Suprapubic skin (tissue), 4 donors: ENCODE measurements at places on chromosomes 2 and 18.

DNA sequence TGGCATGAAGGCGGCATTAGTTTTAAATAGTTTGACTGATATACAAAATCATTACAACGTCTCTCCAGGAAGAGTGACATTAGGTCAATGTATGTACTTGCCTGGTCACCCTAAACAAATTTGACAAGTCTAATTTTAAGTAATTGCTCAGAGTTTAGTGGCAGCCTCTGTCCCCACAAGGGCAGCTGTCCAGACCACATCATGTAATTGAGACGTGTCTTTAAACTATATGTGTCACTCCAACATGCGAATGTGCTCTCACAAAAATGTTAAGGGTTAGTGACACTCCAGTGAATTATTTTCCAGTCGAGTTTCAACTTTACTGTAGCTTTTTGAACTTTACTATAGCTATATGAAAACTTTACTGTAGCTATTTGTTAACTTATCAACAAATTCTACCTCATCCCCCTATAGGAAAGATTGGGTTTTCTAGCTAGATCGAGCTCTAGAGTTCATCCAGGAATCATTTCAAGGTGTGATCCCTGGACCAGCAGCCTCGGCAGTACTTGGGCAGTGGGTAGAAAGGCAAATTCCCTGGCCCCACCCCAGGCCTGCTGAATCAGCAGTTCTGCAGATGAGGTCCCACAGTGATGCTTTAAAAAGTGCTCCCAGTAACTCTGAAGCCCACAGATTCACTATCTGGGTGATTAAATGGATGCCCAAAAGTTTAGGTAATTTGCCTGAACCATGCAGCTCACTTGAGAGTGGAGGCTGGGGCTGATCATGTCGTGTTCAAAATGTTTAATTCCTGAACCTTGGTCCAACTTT, 66.4 kb upstream of the POU3F3 start:
- peaks cover 6% of the 10 kb centered on the region for H3K27me3 ChIP-seq
- no peak for DNase-seq
- H3K27ac ChIP-seq, result no peak overlapping the region
- no peaks in the 10 kb centered on the region for H3K4me1 ChIP-seq
- H3K4me3 ChIP-seq, result no peak overlapping the region

- DNase-seq, result no peak
- H3K27me3 ChIP-seq, result peaks cover 30% of the 10 kb centered on the region
- no peak overlapping the region for H3K27ac ChIP-seq
- H3K4me1 ChIP-seq, result peaks cover 16% of the 10 kb centered on the region
- no peak overlapping the region for H3K4me3 ChIP-seq
Observed at GRCh38 chr2:100106460-100106859, 35.9 kb downstream of the AFF3 start.

GRCh38 chr2:37816686-37817085, 108.4 kb upstream of the RMDN2 start:
- no peak for DNase-seq
- H3K36me3 ChIP-seq, result no peaks in the 10 kb centered on the region
- no peaks in the 10 kb centered on the region for H3K4me1 ChIP-seq
- H3K27ac ChIP-seq, result no peak overlapping the region
- no peaks in the 10 kb centered on the region for H3K27me3 ChIP-seq

- DNase-seq, result peak; percentile 56
- H3K4me3 ChIP-seq, result no peak overlapping the region
- peaks cover 7% of the 10 kb centered on the region for H3K4me1 ChIP-seq
Observed at GRCh38 chr2:121721926-121722325, 14.7 kb downstream of the NIFK start.

DNA sequence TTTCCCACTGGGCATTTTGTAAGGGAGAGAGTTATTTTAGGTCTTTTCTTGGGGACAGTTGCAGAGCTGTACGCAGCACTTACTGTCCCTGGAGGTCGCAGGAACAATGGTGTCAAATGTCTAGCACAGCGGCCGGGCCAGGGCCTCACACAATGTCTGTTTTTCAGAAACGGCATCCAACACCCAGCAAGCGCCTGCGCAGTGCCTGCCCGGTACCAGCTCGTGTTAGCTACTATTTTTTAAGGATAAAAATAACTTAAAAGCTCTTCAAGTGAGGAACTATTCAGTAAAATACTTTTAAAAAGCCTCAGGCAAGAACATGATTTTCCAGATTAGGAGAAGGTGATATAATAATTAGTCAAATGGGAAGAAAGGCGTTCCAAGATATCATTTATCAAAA, 90.0 kb downstream of the MBP start:
- H3K4me1 ChIP-seq, result peaks cover 3% of the 10 kb centered on the region
- no peak overlapping the region for H3K4me3 ChIP-seq
- no peak overlapping the region for H3K27ac ChIP-seq
- no peak for DNase-seq

DNA sequence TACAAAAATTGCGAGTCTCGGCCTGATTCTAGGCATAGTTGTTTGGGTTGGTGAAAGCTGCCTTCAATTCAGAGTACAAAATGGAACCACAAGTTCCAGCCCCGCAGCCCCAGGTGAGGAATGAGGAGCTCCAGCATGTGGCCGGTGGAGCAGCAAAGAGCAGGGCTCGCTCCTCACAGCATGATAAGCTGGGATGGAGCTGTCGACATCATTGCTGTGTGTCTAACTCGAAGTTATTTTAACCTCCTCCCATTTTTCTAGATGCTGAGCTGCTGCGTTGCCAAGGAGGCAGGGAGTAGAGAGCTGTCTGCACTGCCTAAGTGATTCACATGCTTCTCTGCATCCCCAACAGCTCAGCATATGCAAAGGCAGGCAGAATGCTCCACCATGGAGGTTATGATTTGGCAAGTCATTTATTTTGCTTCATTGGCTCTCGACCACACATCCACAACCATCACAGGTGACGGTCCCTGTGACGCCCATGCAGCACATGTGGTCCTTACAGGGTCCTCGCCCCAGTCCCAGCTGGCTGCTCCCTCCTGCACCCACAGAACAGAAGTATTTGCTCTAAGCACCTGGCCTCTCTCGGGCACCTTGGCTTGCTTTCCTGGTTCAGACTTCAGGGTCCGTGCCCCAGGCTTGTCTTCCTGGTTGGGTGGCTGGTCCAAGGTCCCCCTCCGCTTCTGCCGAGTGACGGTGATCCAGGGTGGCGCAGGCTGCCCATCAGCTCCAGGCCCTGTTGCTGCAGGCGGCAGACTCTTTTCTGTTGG, 66.0 kb upstream of the MGAT4A start:
- no peak overlapping the region for H3K27ac ChIP-seq
- DNase-seq, result peak; percentile 74
- H3K36me3 ChIP-seq, result no peaks in the 10 kb centered on the region

DNA sequence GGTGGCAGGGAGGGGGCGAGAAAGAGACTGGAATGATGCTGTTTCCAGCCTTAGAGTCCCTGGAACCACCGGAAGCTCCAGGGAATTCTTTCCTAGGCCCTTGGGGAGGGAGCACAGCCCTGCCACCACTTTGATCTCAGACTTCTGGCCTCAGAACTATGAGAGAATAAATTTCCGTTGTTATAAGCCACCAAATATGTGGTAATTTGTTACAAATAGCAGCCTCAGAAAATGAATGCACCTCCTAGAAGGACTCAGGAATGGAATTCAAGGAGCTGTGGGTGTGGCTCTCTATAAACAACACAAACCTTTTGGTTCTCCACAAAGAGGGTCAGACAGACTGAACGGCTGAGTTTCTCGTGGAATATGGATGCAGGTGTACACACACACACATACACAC, 144.5 kb downstream of the ACKR3 start:
- DNase-seq, result no peak
- no peaks in the 10 kb centered on the region for H3K36me3 ChIP-seq
- peaks cover 51% of the 10 kb centered on the region for H3K4me1 ChIP-seq
- no peak overlapping the region for H3K27ac ChIP-seq
- H3K4me3 ChIP-seq, result no peak overlapping the region

GRCh38 chr2:63049211-63049969, 1.2 kb upstream of the OTX1 start:
- H3K4me3 ChIP-seq, result peak overlapping the region; percentile 71
- peak overlapping the region; percentile 91 for H3K27ac ChIP-seq
- peaks cover 58% of the 10 kb centered on the region for H3K4me1 ChIP-seq
- no peak for DNase-seq
- H3K27me3 ChIP-seq, result peaks cover 77% of the 10 kb centered on the region
- peaks cover 13% of the 10 kb centered on the region for H3K36me3 ChIP-seq

- H3K27me3 ChIP-seq, result no peaks in the 10 kb centered on the region
- no peak overlapping the region for H3K4me3 ChIP-seq
- no peak for DNase-seq
- no peaks in the 10 kb centered on the region for H3K36me3 ChIP-seq
Observed at GRCh38 chr2:119599384-119599783, 55.1 kb downstream of the CFAP221 start.

DNA sequence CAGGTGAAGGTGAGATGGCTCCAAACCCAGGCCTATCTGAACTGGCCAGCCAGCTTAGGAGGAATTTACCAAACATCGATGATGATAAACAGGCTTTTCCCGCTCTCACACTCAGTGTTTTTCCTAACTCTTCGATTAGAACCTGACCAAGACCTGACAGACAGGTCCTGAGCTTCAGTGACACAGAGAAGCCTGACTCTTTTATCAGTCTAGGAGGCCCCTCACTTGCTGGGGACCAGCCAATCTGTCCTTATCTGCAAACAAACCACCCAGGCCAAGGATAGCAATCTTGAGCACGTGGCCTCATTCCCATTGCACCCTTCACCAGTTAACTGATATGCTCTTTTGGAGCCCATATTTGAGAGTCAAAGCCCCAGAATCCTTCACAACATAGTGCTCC, 1.9 kb upstream of the ITSN2 start:
- no peak for DNase-seq
- no peaks in the 10 kb centered on the region for H3K27me3 ChIP-seq
- H3K4me1 ChIP-seq, result peaks cover 50% of the 10 kb centered on the region
- no peak overlapping the region for H3K27ac ChIP-seq

DNA sequence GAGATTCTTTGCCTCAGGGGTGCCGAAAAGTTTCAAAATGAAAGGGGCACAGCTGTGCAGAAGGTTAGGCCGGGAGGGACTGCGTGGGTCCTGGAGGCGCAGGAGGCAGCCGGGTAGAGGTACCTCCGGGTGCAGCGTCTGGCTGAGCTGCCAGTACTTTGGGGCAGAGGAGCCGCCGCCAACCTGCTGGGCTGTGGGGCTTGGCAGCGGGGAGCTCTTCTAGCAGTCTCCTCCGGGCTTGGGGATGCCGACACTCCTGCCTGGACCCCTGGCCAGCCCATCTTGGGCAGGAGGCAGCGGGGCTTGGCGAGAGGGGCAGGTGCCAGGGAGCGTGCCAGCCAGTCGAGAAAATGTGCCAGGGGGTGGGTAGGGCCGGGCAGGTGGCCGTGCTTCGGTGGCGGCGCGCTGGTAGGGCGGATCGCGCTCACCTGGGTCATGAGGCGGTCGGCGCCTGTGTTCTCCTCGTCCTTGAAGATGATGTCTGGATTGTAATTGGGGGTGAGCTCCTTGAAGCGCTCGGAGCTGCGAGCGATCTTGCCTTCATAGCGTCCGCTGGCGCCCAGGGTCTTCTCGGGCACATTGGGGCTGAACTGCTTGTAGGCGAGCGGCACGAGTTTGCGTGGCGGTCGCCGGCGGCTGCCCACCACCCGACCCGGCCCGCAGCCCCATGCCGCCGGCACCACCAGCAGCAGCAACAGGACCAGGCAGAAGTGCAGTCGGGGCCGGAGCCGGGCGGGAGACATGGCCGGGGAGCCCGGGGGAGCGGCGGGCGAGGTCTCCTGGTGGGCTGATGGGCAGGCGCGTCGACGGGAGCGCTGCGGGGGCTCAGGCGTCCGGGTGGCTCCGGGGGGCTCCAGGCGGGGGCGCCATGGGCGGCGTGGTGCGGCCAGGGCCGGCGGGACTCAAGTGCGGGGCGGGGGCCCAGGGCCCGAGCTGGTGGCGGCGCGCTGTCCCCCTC, 717 bp downstream of the IHH start:
- H3K36me3 ChIP-seq, result no peaks in the 10 kb centered on the region
- H3K4me1 ChIP-seq, result peaks cover 44% of the 10 kb centered on the region
- DNase-seq, result no peak
- no peak overlapping the region for H3K27ac ChIP-seq
- peak overlapping the region; percentile 38 for H3K4me3 ChIP-seq

GRCh38 chr2:42792583-42793333, at the start of gene HAAO:
TSS of gene HAAO (minus strand) at chr2:42792583. CDS start at chr2:42792536, 47 bp downstream.
- peak within 1 kb of the TSS; percentile 75 for H3K4me3 ChIP-seq
- no peaks in the 10 kb centered on the region for H3K36me3 ChIP-seq
- peak within 1 kb of the TSS; percentile 91 for H3K27ac ChIP-seq
- peaks cover 24% of the 10 kb centered on the region for H3K4me1 ChIP-seq
- H3K27me3 ChIP-seq, result no peaks in the 10 kb centered on the region
- no peak for DNase-seq

DNA sequence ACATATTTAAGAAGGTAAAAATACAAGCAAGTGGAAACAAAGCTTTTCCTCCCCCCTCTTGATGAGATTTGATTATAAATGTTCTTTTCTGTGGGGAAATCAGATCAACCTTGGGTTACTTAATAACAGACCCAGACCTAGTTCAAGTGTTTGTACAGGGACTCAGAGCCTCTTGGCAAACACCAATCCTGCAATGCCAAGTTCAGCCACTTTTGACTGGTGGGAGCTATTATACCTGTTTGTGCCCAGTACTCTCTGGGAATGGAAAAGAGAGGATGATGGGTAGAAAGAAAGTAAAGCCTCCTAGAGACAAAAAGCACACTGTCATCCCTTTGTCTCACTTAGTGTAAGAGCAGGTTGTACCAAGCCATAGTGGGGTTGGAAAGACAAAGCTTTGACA, 63.8 kb upstream of the EPHA4 start:
- DNase-seq, result no peak
- H3K27me3 ChIP-seq, result no peaks in the 10 kb centered on the region
- H3K4me1 ChIP-seq, result no peaks in the 10 kb centered on the region
- H3K36me3 ChIP-seq, result no peaks in the 10 kb centered on the region
